ENCODE measurements at places on chromosomes 1 and 21.

- DNase-seq: no peak
These were observed 25.3 kb downstream of the ACTA1 start for GRCh38 chr1:229408458-229409037.

DNA sequence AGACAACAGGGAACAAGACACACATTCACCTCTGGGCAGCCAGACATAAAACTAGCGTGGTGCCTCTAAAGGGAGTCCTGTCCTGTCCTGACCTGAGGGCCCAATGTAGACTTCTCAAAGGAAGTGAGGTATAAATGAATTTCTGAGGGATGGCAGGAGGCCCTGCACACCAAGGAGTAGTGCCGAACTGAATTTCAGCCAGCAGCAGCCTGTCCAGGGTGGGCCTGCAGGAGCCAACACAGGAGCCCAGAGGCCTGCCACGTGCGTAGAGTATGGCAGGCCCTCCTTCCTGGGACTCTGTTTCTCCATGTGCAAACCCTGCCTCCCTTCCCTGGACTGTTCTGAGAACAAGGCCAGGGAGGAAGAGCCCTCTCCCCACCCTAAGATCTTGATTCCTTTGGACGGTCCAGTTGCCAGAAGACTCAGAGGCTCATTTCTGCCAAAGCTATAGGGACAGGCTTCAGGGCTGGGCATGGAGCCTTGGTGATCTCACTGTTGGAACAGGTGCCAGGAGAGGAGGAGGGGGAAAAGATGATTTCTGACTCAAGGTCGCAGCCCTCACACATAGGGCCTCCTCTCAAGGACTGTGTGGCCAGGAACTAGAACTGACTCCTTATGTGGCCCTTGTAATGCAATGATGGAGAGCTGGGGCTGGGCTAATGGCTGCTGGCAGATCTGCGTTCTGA is 1.8 kb upstream of the FABP3 start:
- peak; percentile 71 for DNase-seq

DNA sequence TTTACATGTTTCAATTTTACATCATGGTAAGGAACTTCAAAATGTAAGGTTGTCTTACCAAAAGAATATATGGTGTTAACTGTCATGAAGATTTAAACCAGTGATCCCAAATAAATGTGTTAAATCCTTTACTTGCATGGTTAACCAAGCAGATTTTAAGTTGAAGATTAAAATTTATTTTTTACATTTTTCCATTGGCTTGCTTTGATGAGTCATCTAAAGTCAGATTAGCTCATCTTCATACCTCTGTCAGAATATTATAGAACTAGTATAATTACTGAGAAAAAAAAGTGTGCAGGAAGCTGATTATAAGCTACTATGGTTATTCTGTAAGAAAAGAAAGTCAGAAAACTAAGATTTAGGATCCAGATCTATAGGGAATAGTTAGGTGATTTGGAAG is 95.3 kb upstream of the DPH5 start:
- no peak for DNase-seq

- no peak for DNase-seq
These were observed 27.7 kb downstream of the ERO1B start for GRCh38 chr1:236253918-236254637.

DNA sequence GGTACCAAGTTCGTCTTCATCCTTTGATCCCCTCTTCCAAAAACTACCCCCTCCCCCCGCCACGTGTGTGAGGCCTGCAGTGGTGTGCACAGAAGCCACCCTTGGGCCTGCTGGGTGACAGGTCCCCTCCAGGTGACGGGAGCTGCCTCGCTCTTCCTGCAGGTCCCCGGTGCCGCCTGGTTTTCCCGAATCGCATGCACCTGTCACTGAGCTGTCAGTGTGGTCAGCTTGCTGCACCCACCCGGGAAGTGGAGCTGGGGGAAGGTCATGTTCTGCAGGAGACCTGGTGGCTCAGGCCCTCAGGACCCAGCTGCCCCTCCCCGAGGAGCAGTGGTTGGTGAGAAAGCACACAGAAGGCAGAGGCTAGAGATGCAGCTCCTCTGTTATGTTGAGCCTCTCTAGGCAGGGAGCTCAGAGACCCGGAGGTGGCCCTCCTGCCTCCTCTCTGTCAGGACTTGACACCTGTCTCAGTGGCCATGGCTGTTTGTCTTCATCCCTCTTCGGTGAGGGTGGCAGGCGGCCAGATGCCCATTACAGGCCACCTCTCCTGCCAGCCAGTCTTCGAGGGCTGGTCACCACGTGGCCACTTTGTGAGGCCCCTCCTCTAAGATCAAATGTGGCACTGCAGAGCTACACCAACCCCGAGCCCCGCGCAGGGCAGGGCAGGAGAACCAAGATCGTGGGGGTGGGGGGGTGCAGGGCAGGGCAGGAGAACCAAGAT is 60.9 kb downstream of the SKI start:
- no peak for DNase-seq

DNA sequence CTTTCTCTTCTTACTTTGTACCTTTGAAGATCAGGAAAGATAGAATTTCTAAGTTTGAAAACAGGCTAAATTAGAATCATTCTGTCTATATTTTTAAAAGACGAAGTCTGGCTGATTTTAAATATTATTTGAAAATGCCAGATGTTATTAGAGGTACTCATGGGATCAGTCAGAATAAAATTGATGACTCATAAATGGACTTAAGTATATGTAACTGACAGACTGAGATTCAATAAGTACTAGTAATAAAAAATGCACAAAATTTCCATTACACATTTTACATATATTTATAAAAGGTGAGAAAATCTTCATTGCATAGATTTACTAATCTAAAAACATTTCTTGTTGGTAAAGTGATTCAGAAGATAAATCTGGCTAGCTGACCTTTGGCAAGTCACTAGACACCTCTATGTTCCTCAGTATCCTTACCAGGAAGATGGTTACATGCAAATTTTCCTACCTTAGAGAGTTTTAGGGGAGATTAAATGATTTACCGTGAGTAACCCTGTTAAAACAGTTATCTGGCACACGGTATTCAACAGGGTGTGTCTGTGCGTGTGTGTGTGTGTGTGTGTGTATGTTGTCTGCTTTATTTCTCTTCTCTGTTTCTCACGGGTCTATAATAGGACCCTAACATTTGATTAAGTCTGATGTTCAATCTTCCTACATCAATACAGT is 189.0 kb downstream of the RUNX1 start:
- DNase-seq: no peak

GRCh38 chr1:119009312-119009655 is 21.1 kb upstream of the TBX15 start:
- DNase-seq: no peak

DNA sequence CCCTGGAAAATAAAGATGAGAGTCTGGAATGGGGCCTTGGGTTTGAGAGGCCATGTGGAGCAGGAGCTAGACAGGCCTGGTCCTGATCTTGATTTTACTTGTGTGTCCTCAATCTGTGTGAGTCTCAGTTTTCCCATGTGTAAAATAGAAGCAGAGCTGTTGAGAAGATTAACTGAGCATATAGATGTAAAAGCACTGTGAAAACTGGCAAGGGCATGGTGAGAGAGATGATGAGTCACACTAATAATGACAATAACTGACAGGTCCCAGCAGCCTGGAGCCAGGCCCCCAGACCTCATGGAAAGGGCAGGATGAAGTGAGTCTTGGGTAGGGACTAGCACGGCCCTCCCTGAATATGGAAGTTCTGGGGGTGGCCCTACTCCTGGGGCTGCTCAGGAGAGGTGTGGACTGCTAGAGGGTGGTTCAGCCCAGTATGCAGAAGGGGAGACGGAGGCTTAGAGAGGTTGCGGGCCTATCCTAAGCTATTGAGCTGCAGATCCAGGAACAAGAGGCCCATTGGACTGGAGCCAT is 2.8 kb upstream of the AHDC1 start:
- DNase-seq: no peak

DNA sequence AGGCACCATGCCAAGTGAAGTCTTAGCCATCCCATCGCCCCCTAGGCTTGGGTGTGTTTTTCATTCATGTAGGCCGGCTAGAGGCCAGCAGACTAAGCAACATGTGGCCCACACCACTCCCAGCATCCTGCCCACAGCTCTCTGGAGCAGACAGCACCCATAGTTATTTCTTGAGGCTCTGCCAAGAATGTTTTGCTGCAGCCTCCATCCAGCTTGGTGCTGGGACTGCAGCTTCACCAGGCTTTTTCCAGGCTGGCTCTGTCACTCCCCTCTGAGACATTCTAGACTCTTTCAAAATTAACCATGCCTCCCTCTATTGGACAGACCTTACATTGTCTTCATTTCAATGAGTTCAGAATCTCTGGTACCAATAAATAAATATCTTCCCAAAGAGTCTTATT is 104.2 kb downstream of the DUSP10 start:
- peak; percentile 66 for DNase-seq

GRCh38 chr1:154736841-154737240 is 128.9 kb upstream of the ADAR start:
- DNase-seq: no peak

DNA sequence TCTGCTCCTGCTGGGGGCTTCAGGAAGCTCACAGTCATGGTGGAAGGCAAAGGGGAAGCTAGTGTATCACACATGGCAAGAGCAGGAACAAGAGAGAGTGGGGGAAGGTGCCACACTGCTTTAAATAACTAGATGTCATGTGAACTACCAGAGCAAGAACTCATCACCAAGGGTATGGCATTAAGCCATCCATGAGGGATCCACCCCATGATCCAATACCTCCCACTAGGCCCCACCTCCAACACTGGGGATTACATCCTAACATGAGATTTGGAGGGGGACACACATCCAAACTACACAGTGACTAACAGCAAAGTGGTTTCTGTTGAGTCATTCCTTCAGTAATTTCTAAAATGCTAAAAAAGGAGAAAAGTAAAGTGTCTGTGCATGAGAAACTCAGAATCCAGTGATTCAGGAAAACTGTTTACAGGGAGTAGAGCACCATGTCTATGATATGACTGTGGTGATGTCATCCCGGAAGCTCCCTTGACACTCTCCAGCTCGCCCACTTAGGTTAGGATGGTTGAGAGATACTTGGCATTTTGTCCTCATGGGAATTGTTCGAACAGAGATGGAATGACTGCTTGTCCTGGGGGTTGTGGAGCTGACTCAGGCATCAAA is 50.3 kb downstream of the CHD1L start:
- no peak for DNase-seq

DNA sequence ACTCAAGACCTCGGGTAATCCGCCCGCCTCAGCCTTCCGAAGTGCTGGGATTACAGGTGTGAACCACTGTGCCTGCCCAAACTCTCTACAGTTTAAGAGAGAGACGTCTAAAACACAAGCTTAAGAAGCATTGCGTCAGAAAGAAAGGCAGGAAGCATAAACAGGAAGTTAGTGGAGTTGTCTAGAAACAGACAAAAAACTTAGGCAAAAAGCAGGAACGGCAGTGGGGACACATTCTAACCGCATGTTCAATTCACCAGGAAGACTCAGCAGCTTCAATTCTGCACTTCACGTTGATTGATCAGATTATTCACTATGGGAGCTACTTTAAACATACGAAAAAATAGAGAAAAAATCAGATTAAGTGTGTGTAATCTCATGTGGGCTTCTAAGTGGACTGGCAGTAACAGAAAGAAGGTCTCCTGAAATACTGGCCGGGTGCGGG is 7.4 kb downstream of the CFAP74 start:
- no peak for DNase-seq

GRCh38 chr1:244339776-244340175 is 111.9 kb downstream of the ADSS2 start:
- no peak for DNase-seq

- no peak for DNase-seq
These were observed 478.9 kb upstream of the VAMP3 start for GRCh38 chr1:7292036-7292681.

GRCh38 chr1:244583358-244583982 is 69.5 kb upstream of the DESI2 start:
- DNase-seq: no peak

DNA sequence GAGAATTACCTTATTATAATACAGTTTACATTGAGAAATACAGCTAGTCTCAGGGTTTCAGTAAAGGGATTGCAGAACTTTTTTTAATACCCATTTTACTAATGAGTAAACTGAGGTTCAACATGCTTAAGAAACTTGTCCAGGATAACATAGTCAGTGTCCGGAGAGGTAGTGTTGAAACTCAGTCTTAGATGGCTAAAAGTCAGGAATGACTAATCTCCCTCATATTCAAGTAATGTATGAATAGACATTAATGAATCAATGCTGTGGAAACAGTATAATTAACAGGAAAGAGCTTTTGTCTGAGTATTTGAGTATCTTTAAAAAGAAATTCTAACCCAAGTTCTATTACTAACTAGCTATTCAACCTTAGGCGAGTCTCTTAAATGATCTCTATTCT is 397.6 kb downstream of the PLA2G4A start:
- no peak for DNase-seq

All from sigmoid colon (tissue), 7 donors.